ENCODE measurements at places on chromosomes 3 and 15.

DNA sequence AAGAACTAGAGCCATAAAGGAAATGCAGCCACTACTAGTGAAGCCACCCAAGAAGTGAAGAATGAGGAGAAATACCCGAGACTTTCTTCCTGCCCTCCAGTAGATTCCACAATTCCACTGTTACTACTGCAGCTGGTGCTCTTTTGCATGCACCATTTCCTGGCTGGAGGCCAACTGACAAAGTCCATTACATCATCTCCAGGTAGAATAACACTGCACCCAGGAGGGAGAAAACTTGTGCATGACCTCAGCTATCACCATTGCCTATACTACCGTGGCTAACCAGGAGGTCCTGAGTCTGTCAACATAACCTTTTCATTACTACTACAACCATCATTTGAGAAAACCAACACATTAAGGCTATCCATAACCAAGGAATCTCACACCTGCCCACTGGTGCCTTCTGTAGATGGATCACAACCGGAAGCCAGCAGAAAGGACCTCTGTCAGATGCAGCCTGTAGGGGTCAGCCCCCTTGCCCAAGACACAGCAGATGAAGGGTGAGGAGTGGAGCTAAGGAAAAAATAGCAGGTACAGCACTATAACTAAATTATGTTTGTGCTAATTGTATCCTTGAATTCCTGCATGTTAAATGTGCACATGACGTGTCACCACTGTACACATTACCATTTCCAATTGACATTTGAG, 200.8 kb upstream of the C2CD4B start:
- DNase-seq = no peak

DNA sequence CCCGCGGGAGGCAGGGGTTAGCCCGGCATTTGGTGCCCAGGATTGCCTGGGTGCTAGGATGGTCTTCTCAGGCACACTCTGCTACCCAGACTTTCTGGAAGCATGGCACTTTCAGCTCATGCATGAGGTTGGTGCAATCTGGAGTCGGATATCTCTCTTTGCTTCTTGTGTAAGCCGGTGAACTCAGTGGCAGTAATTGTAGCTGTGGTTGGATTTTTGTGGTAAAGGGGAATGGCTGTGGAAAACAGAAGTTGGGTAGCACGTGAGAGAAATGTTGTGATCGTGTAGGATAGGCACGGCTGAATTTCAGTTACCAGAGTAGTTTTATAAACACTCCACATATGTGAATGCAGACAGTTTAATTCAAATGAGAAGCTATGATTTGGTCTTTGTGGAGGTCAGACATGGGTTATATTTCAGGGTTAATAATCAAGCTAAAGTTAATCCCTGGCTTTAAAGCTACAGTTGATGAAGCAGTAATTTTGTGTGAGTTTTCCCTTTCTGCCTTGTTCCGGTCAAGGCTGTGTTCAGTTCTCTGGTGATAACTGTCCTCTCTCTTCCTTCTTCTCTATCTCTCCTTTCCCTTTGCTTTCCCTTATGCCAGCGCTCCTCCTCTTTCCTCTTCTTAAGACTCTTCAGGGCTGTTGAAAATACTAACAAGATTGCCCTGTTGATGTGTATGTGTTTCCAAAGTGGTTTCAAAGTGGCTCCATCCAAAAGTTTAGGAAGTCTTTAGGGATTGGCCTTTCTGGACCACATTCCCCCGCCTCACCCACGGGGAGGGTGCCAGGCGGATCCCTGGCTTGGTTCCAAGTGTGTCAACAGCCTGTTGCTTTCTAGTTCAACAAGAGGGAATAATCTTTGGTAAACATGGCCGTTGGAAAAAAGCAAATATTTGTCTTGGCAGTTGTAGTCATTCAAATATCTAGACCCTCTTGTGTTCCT, 404.6 kb upstream of the C2CD4B start:
- peak; percentile 22 for DNase-seq

GRCh38 chr15:93861413-93861812, 369.9 kb upstream of the MCTP2 start:
- no peak for DNase-seq

GRCh38 chr3:108820586-108820985, 2.0 kb upstream of the TRAT1 start:
- DNase-seq = no peak

- no peak for DNase-seq
Measured at GRCh38 chr15:23422099-23422945, 24.7 kb downstream of the GOLGA6L2 start.

- peak; percentile 53 for DNase-seq
Measured at GRCh38 chr15:27059610-27060202, 88.7 kb downstream of the GABRG3 start.

DNA sequence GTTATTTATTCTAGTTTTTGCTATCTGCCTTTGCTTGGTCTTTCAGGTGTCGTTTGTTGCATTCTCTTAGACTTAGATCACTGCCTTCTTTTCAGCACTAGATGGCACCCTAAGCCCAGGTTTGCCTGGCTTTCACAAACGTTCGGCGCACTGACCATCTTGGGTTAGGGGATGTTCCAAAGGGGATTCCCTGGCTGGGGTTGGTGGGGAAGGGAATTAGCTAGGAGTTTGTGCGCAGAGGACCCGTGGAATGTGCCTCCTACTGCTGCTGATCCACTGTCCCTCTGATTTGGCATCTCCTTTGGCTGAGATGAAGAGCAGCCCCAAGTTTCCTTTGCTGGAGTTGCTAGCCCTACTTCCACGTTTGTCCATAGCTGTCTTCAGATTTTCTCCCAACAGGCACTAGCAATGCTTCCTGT, 33.9 kb downstream of the PFN2 start:
- DNase-seq = peak; percentile 37

GRCh38 chr3:112351823-112352222, 18.9 kb downstream of the CD200 start:
- DNase-seq = no peak

DNA sequence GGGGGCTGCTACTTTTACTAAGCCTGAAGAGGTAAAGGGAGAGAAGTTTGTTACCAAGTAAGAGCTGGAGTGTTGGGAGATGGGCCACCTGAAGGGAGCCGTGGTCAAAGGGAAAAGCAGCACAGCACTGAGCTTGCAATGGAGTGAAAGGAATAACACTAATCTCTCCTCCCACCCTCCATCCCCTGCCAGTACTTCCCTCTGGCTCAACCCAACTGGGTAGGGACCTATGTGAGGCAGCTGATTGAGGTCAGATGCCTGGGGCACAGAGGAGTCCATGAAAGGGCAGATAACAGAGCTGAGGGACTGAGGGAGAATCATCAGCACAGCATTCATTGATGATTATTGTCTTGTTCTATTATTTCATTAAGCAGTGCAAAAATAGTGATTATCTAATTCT, 212.4 kb upstream of the TBC1D5 start:
- DNase-seq = no peak

- no peak for DNase-seq
Measured at GRCh38 chr15:65937054-65937453, 67.8 kb downstream of the RAB11A start.

DNA sequence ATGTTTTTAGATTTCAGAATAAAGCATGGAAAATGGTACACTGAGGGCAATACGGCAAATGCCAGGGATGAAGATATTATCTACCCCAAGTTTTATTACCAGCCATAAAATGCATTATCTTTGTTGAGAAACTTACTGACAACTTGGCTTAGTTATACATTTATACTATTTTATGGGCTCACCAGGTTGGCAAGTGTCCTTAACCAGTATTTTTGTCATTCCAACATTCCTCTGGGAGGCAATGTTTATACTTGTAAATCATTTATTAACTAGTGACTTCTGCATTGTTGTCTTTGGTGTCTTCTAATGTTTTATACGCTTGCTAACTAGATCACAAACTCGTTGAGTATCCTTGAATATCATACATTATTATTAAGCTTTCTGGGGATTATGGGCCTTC, 18.0 kb upstream of the ADGRG7 start:
- DNase-seq = no peak

DNA sequence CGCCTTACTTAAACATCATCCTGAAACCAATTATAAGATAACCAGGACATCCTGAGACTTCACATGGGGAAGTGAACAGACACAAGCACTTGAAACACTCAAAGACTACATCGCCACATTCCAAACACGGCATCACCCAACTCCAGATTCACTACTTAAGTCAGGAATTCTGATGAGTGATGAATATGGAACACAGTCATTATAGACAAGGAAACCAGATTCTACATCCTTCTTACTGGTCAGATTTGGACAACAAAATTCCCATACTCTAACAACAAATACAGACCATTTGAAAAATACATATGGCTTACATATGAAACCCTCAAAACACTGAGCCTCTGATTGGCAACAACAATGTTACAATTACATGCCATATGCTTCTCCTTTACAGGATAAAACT, 13.1 kb upstream of the RBSN start:
- no peak for DNase-seq

- DNase-seq = no peak
Measured at GRCh38 chr3:124762661-124763011, 32.4 kb downstream of the UMPS start.
